ENCODE measurements at places on chromosomes 12 and 14.

- no peak for DNase-seq
Observed at GRCh38 chr12:127143020-127143419, 1124.0 kb upstream of the TMEM132C start.

DNA sequence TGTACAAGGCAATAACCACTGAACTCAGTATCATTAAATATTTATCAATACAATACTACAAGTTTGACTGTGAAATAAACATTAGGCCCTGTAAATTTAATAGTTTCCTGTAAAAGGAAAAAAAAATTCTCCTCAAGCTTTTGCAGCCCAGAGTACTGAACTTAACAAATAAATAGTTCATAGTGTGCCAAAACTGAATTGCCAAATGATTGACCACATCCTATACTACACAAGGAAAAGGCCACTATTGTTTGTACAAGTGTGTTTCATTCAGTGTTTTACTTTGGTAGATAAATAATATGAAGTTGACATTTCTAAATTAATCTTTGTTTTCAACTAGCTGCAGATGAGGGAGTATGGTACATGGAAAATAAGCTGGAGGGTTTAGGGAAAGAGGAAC lies 379.6 kb downstream of the FLRT2 start:
- DNase-seq = no peak

GRCh38 chr12:48001505-48002413 lies 2.5 kb downstream of the COL2A1 start:
- peak; percentile 27 for DNase-seq

- DNase-seq = no peak
Observed at GRCh38 chr12:102234599-102234998, 37.0 kb upstream of the PMCH start.

GRCh38 chr12:116278279-116278626 lies 760 bp upstream of the MED13L start:
- no peak for DNase-seq

DNA sequence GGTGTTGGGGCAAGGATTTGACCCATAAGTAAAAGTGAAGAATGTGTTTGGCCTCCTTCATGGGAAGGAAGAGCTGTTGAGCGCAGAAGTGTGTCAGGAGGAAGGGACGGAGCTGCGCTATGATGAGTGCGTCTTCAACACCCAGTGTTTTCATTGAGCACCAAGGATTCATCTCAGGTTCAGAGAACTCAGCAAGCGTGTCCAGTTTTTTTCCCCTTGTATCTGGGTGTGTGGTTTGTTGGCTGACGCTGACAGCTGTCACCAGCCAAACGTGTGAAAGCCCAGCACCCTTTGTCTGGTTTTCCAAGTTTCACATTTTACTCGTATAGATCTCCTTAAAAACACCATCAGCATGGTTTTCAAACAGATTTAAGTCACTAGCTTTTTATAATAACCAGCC lies 12.3 kb downstream of the EP400 start:
- no peak for DNase-seq

DNA sequence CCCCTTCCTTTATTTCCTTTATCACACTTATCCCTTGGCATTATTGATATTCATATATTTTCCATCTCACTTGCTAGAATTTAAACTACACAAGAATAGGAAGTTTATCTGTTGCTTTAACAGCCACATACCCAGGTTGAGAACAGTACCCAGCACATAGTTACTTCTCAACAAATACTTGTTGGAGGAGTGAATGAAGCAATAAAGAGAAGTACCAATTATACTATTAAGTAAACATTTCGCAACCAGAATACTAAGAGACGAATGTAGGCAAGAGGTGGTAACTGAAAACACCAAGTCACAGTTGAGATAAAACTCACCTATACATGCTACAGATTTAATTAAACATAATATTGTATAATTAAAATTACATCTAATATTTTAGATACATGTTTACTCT lies 110.9 kb downstream of the FSCB start:
- DNase-seq = no peak

DNA sequence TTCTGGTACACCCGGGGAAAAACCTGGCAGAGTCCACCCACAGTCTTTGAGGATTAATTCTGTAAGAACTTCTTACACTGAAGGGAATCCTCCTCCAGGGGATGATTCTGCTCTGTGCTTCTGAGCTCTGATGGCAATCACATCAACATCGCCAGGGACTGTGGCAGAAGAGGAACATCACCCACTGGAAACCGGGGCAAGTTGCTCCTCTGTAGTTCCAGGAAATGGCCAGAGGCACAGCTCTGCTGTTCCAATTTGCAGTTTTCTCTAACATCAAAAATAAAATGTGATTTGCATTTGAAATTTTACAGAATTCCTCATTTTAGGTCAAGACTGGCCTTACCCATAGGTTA lies 207.6 kb downstream of the DAD1 start:
- no peak for DNase-seq

GRCh38 chr12:110224379-110225304 lies 56.4 kb upstream of the ATP2A2 start:
- DNase-seq = peak; percentile 38

- no peak for DNase-seq
Observed at GRCh38 chr14:104747876-104748275, 5.1 kb upstream of the SIVA1 start.

DNA sequence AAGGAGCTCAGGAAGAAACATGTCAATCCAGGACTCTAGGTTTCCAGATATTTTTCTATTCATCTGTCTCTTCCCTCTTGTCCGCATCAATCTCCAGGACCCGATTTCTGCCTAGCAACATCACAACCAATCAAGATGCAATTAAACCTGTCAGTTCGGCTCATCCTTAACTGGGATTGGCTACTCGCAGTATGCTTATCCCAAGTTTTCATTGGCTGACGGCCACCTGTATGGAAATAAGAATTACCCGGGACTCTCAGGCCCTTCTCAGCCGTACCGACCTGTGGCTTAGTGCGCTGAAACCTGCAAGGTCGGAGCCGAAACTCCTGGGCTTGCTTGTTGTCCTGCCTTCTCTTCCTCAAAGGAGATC lies 20.4 kb upstream of the ATP5MC2 start:
- peak; percentile 85 for DNase-seq

DNA sequence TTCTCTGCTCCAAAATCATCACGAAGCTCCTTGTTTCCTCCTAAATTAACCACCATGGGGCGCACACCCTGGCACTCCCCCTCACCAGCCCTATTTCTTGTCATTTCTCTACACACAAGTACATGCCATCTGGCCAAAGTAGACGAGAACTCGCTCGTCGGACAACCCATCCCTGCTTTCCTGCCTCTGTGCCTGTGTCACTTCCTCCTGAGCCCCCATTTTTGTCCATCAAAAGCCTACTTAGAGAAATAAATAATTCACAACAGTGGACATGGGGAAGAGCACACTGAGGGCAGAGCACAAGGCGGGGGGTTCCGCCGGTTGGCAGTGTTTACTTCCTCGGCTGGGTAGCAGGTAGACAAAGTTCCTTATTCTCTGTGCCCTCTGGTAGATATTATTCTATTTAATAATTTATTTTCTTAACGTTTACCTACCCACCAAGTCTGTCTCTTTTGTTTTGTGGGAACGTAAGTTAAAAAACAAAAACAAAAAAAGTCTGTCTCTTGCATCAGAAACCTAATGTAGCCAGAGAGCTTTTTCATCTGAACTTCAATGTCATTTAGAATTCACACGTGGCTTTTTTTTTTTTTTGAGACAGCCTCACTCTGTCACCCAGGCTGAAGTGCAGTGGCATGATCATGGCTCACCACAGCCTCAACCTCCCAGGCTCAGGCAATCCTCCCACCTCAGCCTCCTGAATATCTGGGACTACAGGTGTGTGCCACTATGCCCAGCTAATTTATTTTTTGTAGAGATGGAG lies 6.0 kb downstream of the VPS37B start:
- no peak for DNase-seq
